Dermis blood vessel endothelial cell (primary cell): ENCODE measurements at places on chromosomes 16 and 17.

DNA sequence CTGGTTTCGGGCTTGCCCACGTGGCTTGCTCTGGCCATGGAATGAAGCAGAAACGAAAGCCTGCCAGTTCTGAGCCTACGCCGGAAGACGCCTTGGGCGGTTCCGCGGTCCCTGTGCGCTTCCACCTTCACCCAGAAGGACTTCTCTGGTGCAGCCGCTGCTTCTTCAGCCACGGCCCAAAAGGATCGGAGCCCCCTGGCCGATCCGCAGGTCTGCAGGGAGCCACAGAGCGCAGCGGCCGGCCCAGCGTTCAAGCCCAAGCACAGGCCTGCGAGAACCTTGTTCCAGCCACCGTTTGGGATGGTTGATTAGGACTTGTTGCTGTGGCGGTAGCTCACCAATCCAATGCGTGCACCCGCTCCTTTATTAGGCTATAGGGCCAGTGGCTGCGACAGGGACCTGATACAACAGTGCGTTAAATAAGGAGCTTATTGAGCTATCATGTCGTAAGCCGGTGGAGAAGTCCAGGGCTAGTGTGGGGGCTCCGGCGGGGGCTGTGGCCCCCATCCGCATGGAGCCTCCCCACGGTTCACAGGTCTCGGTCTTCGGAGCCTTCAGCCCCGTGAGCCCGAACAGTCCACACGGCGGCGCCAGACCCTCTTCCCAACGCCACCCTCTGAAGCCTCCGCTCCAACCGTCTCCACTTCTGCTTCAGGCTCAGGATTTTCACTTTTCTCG lies 10.2 kb upstream of the MPP2 start:
- peak; percentile 71 for DNase-seq

DNA sequence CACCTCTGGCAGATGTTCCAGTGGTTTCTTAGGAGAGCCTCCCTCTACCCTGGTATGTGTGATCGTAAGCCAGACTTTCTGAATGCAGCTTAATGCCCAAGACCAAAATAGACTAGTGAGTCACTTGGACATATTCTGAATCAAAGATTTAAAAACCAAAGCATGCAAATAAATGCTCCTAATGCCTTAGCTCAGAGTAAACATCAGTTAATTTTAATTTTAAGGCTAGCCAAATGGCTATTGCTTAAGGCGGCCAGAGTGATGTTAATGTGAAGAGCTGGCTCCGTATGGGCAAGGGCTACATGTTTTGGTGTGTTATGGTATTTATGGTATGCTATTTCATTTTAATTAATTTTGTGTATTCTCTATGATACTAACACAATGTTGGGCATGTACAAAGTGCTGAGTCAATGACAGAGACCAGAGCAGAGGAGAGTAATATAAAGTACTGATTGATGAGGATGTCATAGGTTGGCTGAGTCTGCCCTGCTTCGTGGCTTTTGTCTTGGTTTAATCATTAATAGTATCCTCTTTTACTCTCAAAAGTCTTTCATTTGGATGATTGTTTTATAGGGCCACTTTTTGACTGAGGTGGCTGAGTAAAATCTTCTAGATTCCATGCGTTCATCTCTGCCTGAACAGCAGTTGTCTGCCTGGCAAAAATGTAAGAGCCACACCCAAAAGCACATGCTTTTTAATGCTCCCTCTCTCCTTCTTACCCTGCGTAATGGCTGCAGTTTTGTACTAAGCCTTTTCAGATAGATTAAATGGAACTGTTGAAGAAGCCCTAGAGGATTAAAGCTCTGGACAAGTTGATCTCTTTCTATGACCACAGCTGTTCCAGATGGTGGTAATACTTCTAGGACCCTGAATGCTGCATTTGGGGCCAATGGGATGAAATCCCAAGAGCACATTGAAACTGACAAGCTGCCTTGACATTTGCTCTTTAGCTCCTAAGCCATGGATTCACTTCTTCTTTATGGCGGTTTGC lies 59.6 kb downstream of the MAP2K6 start:
- DNase-seq: no peak

GRCh38 chr16:29675811-29676643 lies 3.0 kb upstream of the QPRT start:
- peak; percentile 35 for DNase-seq

GRCh38 chr17:7122381-7122780 lies 7.8 kb upstream of the ASGR2 start:
- peak; percentile 43 for DNase-seq

GRCh38 chr16:77211880-77212740 lies 12.9 kb downstream of the SYCE1L start:
- DNase-seq: peak; percentile 65
